Anterior cingulate cortex (tissue), 58 donors: ENCODE measurements at places on chromosomes 7 and 10.
A peak's percentile ranks its signal among the peaks of the same experiment; 100 is the strongest.

GRCh38 chr7:41568135-41568534, 134.8 kb downstream of the INHBA start:
- no peak for DNase-seq

DNA sequence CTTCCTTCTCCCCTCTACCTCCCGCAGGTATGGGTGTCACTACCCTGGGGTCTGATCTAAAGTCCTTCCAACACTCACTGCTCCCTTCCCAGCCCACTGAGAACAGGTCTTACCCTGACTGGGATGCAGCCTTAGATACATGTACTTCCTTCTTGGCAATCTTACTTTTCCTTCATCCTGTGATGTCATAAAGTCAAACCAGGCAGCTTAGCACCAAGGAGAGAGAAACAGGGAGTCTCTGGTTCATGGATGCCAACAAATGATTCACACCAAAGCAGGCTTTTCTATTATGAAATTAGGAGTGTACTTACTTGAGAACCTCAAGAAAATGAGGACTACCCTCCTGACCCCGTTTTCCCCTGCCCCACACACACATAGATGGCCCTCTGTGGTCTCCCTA, 111.0 kb upstream of the KMT2E start:
- no peak for DNase-seq

- no peak for DNase-seq
Observed at GRCh38 chr7:55557666-55558188, 14.6 kb downstream of the VOPP1 start.

DNA sequence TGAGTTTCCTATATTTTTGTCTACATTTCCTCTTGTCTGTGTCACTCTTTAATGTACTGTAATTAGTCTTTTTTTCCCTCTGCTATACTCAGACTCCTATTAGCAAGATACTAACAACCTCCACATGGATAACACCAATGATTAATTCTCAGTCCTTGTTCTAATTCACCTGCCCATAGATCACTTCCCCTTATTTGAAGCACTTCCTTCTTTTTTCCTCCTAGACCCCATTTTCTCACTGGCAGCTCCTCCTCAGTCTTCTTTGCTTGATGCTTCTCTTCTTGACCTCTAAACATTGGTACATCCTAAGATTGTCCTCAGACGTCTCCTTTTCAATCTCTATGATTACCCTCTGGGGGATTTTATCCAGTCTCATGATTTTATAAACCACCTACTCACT, 98.2 kb upstream of the IMMP2L start:
- DNase-seq, result no peak

DNA sequence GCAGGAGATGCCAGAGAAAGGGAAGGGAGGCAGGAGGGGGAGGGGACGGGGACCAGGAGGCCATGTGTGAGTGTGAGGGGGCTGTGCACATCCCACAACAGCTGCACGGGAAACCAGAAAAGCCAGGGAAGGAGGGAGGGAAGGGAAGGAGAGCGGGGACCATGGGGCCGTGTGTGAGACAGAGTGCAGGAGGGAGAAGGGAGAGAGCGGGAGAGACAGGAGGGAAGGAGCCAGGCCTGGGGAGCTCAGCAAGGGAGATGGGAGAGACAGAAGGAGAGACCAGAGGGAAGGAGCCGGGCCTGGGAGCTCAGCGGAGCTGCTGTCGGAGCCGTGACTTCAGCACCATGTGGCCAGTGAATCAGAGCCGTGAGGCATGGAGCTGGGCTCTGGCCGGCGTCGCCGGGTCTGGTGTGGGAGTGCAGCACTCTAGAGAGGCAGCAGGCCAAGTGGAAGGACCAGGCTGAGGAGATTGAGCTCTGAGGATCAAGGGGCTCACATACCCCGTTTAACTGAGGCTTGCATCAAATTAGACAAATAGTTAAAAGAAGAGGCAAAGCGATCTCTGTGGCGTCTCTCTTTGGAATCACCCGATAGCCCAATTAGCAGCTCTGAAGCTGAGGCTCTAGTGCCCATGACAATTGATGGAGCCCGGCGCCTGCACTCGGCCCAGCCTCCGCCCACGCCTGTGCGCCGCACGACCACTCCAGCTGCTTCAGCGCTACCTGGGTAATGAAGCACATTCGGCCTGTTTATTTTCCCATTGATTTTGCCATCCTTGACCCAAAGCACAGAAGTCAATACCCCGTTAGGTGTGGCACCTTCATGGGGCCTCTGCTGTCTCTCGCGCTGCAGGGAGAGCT, 150.4 kb downstream of the MAD1L1 start:
- DNase-seq, result peak; percentile 9

GRCh38 chr7:104862719-104863118, 151.3 kb upstream of the KMT2E start:
- no peak for DNase-seq

DNA sequence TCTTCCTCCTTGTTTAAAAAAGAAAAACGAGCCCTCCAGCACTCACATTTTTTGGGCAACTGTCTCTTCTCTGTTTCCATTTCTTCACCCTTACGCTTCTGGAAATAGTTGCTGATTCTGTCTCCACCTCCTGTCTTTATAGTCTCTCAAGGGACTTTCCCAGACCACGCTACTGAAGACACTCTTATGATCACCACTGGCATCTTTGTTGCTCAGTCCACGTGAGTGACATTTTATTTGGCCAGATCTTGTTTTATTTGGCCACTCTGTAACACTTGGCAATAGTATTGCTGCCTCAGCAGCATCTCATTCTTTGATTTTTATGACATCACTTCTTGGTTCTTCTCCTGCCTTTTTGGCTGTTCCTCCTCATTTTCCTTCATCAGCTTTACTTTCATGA, 21.6 kb upstream of the NME8 start:
- no peak for DNase-seq

- DNase-seq, result no peak
Observed at GRCh38 chr7:106858618-106859532, 6.2 kb upstream of the PIK3CG start.

DNA sequence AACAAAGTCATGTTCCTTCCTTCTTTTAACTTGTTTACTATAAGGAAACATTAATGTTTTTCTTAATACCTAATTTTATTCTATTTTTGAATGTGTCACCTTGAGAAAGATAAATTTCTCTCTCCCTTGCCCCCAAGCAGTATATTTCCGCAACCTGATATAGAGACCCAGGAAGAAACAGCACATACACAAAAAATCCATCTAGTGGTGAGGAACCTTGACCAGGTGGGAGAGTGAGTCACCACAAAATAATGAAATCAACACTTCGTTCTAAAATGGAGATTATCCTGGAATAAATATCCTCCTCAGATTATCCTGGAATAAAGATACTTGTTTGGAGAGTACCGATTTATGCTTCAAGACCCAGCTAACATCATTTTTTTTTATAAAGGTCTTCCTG, 232.9 kb upstream of the PTN start:
- DNase-seq, result no peak

DNA sequence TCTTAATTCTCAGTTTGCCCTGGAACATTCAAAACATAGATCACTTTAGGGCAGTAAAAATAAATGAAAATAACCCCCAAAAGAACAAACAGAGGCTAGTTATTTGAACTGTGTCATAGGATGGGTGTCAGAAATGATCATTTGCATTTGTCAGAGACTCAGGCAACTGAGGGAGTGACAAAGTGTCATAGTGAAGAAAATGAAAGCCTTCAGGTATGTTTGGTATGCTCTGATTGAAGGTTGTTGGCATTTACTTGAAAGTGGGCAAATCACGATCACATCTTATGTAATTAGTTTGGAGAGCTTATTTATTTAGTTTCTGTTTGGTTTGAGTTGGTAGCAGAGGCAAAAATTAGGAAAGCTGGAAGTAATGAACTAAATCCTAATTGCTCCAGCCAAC, 880.9 kb downstream of the ANKRD7 start:
- no peak for DNase-seq

- no peak for DNase-seq
Observed at GRCh38 chr7:140455743-140456142, 23.6 kb downstream of the MKRN1 start.

GRCh38 chr10:97072851-97073665, 112.7 kb downstream of the SLIT1 start:
- DNase-seq, result peak; percentile 73

DNA sequence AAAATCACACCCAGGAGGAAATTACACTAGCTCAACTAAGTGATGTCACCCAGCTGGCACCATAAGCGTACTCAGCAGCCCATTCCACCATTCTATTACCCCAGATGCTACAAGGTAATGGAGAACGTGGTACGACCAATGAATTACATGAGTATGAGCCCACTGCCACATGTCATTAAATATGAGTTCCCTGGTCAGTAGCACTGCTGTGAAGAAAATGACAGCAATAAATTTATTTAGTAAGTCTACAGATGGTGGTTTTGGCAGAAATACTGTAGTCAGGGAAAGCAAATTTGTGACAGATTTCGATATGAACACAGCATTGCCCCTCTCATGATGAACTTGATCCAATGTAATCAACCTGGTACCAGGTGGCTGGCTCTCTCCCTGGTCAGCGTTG, 154.2 kb downstream of the VWC2 start:
- DNase-seq, result no peak

DNA sequence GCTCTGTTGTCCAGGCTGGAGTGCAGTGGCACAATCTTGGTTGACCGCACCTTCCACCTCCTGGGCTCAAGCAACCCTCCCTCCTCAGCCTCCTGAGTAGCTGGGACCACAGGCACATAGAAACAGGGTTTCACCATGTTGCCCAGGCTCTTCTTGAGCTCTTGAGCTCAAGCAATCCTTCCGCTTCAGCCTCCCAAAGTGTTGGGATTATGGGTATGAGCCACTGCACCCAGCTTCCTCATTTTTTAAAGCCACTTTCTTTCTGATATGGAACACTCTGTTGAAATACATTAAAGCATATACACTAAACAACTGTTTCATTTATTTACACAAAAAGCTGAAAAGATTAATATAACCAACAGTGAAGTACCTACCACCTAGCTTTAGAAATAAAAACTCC, 117.2 kb downstream of the CLEC2L start:
- DNase-seq, result no peak

DNA sequence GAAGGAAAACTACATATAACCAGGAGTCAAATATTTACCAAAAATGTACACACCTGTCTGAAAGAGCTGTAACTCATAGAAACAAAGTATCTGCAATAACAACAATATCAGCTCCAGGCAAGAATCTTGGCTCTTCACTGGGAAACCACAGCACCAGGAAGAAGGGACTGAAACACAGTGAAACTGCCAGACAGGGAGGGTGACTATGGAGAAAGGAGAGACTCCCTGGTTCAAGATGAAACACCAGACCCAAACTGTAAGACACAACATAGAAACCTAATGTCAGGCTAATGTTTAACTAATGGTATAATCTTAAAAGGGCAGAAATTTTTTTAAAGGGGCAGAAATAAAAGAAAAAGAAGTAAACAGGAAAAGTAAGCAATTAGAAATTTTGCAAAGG, 11.5 kb upstream of the TAS2R39 start:
- no peak for DNase-seq

- DNase-seq, result no peak
Observed at GRCh38 chr7:80060218-80060806, 74.3 kb upstream of the GNAI1 start.

DNA sequence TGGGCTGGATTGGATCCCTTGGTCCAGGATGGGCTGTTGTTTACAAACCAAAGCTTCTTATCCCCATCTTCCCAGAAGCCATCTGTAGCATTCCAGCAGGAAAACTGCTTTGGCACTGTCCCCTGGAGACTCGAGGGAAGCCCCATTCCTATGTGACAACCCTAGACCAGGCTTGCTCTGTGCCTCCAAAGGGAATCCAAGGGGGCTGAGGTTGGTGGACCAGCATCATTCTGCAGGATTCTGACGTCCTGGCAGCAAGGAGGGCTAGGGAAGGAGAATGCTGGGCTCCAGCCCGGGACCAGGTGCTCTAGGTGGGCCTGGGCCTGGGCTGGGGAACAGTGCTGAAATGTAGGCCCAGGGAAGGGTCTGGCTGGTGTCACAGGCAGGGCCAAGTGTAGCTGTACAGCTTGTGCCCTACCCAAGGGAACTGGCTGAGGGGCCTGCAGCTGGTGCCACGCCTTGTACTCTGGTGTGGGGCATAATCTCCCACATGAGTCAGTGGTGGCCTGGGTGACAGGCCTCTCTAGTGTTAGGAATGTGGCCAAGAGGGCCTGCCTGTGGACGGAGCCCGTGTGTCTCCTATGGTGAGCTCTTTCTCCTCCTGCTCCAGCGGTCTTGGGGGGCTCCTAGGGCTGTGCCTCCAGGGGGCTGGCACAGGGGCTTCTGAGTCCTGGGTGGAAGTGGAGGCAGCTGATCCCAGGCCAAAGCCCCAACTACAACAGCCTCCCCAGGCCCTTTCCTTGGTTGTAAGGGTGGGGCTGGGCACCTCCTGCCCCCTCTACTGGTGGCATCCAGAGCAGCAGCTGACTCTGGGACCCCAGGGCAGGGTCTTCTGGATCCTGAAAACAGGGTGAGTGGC, 25.2 kb downstream of the TRIM8 start:
- DNase-seq, result no peak

GRCh38 chr10:48938281-48938680, 1.4 kb downstream of the LRRC18 start:
- no peak for DNase-seq

GRCh38 chr7:105871142-105871541, 5.3 kb downstream of the ATXN7L1 start:
- no peak for DNase-seq

DNA sequence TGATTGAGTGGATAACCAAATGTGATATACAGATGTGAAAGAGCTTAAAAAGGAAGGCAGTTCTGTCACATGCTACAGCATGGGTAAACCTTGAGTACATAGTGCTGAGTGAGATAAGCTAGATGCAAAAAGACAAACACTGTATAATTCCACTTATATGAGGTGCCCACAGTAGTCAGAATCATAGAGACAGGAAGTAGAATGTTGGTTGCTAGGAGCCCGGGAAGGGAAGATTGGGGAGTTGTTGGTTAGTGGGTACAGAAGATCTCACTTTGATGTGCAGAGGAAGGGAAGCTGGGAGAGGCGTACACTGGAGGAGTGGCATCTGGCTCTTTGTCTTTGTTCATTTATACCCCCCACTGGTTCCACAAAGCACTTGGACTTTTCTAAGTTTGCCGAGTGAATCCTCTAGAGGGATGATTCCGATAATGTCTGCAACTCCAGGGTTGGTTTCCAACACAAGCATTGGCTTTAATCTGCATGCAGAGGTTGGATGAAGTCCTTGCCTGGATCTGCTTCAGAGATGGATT, 39.5 kb downstream of the TSPAN14 start:
- no peak for DNase-seq

GRCh38 chr7:39304178-39304577, 262.0 kb upstream of the YAE1 start:
- DNase-seq, result no peak

DNA sequence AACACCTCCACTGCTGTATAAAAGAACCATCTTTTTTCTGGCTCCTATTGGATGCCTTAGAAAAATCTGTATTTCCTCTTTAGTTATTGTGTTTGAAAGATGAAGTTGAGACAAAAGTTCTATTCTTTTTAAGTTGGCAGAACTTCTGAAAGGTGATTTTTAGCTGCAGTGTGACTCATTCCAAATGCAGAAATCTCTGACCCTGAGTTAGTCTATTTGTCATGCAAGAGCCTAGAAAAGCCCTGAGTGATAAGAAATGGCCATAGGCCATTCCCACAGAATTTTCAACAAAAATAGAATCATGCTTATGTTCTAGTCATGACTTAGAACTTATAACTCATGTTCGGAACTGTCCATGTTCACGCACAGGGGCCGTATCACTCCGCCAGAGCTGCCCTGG, 89.1 kb downstream of the EGFR start:
- DNase-seq, result no peak

- no peak for DNase-seq
Observed at GRCh38 chr7:15248514-15248913, 313.3 kb downstream of the AGMO start.
